HepG2 (cell line): ENCODE measurements at places on chromosomes 2 and 18.

GRCh38 chr18:45981821-45982220 lies 14.7 kb upstream of the EPG5 start:
- no peak for DNase-seq

DNA sequence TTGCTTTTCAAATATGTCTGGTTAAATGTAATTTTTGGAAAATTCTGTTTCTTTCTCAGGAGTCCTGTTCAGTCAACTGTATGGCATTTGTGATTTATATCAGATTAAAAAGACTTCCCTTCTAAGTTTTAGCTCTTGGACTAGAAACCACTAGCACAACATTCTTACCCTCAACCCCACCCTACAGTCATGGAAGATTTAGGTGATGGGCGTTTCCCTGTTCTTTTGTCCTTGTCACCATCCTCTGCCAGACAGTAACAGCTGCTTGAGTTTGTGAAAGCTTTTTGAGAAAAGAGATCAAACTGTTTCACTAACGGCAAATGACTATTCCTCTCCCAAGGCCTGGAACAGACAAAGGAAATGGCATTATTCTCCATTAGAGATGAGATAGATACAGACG lies 31.8 kb downstream of the SERPINB5 start:
- no peak for DNase-seq

- DNase-seq, result no peak
Observed at GRCh38 chr2:100976645-100977391, 25.3 kb upstream of the RPL31 start.

- no peak for DNase-seq
Observed at GRCh38 chr18:36366994-36367839, 69.7 kb downstream of the FHOD3 start.

- no peak for DNase-seq
Observed at GRCh38 chr2:68316111-68316510, 3.6 kb downstream of the CNRIP1 start.
